ENCODE measurements at places on chromosomes 4 and X.
A peak's percentile ranks its signal among the peaks of the same experiment; 100 is the strongest.

DNA sequence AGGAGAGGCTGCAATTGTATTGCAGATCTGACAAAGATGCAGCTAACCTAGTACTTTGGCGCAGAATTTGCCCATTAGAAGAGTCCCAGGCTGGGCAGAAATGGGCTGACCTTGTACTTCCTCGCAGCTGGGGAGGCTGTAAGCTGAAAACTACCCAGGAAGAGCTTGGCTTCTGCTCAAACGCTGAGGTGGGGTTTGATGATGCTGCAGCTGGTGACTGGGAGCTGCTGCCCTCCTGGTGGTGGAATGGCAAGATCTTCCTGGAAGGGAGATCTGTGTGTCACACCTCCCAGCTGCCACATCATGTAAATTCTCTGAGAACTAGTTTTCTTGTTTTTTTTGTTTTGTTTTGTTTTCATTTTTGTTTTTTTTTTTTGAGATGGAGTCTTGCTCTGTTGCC, 17.4 kb downstream of the CCNG2 start:
- no peak for DNase-seq

GRCh38 chr4:148090503-148091476, 351.4 kb downstream of the NR3C2 start:
- no peak for DNase-seq

- DNase-seq, result peak; percentile 94
These were observed 29.6 kb downstream of the REST start for GRCh38 chr4:56937262-56937661.

GRCh38 chr4:136277741-136278140, 1254.6 kb downstream of the PCDH18 start:
- DNase-seq, result no peak

DNA sequence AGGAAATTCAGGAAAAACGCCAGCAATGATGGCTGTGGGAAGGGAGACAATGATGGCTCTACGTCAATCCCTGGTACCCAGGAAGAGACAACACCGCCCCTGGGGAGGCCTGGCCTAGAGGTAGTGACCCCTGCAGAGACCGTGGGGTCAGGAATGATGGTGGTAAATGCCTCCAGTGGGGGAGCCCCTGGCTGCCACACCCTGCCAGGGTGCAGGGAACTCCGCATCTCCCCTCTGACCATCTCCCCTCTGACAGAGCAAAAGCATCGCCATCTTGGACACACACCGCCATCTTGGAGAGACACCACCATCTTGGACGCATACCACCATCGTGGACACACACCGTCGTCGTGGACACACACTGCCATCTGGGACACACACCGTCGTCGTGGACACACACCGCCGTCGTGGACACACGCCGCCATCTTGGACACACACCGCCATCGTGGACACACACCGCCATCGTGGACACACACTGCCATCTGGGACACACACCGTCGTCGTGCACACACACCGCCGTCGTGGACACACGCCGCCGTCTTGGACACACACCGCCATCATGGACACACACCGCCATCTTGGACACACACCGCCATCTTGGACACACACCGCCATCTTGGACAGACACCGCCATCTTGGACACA, 9.9 kb downstream of the ASMTL start:
- no peak for DNase-seq

- no peak for DNase-seq
These were observed 37.4 kb downstream of the CCKAR start for GRCh38 chr4:26452565-26453531.

- no peak for DNase-seq
These were observed 67.5 kb downstream of the ZFYVE28 start for GRCh38 chr4:2350982-2351381.

Measured in HS-5 (cell line).